ENCODE measurements at places on chromosomes 1 and 21.

GRCh38 chr1:241518476-241519307 is 863 bp downstream of the FH start:
- DNase-seq: no peak

DNA sequence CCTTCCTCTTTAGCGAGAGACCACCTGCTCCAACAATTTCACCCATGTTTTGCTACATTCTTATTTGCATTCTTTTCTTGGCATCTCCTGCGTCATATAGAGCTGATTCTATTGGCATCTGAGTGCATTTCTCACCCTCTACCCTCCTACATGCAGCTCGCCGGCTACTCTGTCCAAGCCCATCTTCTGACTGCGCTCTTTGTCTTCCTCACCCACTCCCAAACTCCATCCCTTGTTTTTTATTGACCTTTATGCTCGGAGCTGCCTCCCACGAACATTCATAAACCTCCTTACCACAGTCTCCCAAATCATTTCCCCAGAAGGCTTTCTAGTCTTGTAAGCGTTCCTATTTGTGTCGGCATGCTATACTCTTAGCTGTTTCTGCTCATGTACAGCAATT is 33.6 kb upstream of the FMN2 start:
- DNase-seq: no peak

DNA sequence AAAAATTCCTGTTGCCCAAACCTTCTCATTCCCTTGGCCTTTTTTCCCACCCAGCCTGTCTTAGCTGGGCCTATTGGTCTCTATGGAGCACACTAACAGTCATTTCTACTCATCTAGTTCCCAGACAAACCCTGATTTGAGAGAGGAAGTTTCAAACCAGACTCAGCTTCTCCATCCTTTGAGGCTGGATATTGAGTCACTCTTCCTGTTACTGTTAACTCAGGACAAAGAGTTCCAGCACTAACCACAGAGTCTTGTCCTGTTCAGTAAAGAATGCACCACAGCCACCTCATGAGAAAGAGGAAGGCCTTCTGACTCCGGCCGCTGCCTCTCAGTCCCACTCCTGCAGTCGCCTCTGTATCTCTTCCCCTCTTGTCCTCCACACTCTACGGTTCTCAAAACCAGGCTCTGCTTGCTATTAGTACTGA is 137.8 kb downstream of the PTPRC start:
- DNase-seq: no peak

- no peak for DNase-seq
These were observed 235.4 kb downstream of the PTPRU start for GRCh38 chr1:29471487-29472313.

GRCh38 chr1:9247894-9248293 is 13.3 kb downstream of the H6PD start:
- DNase-seq: no peak

GRCh38 chr21:42463861-42464515 is 32.0 kb downstream of the RSPH1 start:
- no peak for DNase-seq

DNA sequence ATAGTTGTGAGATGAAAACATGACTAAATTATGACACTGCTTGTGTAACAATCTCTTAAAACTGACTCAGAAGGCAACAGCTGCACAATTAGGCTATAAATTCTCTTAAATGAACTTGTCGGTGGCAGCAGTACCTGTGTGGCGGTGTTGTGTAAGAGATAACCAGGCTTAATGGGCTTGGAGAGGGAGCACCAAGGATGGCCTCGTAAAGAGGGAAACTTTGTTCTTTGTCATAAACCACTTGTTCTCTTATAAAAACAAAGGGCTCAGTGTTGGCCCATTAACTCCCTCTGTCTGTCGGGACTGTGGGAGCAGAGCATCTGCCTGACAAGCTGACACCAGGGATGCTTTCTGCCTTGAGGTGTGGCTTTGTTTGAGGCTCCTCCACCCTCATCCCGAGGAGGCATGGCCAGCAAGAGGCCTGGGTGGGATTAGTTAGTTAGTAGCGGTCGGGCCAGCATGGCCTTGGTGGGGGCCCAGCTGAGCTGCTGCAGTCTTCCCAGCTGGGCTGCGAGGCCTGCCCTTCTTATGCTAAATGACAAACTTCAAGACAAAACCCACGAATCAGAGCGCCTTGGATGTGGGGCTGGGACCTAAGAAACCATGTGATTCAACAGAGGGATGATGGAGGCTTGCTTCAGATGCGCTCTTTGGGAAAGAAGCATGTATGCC is 171.4 kb downstream of the CAMTA1 start:
- no peak for DNase-seq

DNA sequence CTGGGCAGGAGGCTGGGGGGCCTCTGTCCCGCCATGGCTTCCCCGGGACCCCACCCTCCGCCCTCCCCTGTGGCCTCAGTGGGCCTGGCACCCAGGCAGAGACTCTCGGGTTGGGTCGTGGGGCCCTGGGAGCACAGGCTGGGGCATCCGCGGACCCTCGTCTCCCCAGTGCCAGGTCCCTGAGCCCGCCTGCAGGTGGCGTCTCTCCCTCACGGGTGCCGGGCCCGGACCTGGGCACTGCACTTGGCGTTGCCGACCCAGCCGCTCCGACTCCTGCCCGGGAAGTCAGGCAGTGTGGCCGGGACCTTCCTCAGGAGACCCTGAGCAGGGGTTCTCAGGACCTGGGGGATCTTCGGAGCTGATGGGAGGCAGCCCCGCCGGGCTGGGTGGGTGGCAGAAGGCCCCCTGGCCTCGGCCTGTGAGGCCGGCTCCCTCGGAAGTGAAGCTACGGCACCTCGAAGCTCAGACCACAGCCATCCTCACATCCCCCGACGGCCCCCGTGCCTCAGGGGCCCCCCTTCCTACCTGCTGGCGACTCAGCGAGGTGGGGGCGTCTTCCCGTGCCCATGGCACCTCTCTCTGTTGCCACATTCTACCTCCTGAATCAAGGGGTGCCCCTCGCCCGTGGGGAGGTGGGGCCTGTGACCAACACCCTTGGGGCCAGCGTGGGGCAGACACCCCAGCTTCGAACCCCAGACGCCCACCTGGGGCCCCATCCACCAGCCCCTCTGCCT is 6.4 kb upstream of the C1orf159 start:
- no peak for DNase-seq

DNA sequence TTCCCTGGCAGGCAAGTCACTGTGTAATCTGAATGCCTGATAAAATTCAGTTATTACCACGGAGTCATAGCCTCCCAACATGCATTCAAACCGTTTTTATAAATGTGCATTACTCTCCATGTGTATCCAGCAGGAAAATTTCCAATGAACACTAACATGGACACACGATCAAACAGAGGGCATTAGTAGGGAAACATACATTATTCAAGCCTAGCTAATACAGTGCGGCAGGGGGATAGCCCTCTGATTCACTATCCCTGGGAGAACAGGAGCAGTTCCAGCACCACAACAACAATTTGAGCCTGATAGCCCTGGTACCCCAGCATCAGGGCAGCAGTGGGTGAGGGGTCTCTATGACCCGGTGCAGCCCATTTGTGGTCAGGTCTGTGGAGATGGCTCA is 35.8 kb upstream of the HMGB4 start:
- DNase-seq: no peak

GRCh38 chr1:23543707-23544443 is 12.8 kb upstream of the E2F2 start:
- DNase-seq: no peak

GRCh38 chr1:174445817-174446216 is 1.9 kb upstream of the GPR52 start:
- DNase-seq: no peak

- DNase-seq: no peak
These were observed 9.6 kb downstream of the PM20D1 start for GRCh38 chr1:205840146-205840923.

GRCh38 chr1:240772131-240772530 is 160.2 kb upstream of the GREM2 start:
- no peak for DNase-seq

DNA sequence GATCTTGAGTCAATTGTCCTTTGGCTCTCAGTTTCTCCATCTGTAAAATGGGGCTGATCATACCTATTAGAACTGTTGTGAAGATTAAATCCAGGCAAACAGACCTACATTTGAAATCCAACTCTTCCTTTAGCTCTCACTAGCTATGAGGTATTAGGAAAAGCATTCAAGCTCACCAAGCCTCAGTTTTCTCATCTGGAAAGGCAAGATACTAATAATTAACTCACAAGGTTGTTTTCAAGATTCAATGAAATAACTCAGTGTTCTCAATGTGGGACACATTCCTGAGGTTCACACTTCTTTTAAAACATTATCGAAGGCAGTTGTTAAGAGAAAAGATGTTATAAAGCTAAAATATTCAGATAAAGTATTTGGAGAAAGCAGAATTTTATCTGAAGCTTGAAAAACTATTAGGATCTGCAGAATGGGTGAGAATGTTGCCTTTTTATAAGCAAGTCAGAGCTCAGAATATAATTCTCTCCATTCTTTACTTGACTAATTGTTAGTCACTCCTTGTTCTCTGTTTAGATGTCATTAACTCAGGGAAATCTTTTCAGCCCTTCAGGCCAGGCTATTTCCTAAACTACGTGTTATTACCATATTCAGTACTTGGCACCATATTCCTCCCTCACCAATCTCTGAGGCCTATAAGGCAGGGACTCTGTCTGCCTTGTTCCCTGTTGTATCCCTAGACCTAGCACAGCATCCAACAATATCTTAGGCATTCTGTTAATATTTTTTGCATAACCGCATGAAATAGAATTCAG is 72.0 kb upstream of the VAV3 start:
- no peak for DNase-seq

GRCh38 chr1:21955058-21955457 is 17.9 kb upstream of the HSPG2 start:
- no peak for DNase-seq

GRCh38 chr1:160910170-160910750 is 25.3 kb upstream of the ITLN1 start:
- no peak for DNase-seq

- DNase-seq: no peak
These were observed 296.1 kb downstream of the PDE4B start for GRCh38 chr1:66088787-66089186.

DNA sequence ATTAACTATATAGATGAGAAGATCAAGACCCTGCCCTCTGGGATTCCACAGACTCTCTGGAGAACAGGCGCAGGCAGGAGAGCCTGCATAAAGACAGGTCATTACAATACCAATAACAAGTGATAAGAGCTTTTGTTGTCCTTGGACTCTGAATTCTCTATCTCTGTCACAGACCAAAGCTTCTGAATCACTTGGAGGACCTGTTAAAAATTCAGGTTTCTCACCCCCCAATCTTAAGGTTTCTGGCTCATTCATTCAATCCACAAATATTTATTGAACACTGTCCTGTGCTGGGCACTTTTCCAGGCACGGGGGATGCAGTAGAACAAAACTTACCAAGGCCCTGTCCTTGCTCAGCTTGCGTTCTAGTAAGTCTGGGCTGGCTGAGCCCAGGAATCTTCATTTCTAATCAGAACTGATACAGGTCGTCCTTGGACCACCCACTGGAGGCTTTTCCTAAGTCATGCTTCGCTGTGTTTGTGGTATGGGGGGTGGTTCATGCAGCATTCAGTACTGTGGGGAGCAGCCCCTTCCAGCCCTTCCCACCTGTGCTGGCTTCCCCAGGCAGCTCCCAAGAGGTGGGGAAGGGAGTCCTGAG is 1.4 kb downstream of the EFNA4 start:
- no peak for DNase-seq

DNA sequence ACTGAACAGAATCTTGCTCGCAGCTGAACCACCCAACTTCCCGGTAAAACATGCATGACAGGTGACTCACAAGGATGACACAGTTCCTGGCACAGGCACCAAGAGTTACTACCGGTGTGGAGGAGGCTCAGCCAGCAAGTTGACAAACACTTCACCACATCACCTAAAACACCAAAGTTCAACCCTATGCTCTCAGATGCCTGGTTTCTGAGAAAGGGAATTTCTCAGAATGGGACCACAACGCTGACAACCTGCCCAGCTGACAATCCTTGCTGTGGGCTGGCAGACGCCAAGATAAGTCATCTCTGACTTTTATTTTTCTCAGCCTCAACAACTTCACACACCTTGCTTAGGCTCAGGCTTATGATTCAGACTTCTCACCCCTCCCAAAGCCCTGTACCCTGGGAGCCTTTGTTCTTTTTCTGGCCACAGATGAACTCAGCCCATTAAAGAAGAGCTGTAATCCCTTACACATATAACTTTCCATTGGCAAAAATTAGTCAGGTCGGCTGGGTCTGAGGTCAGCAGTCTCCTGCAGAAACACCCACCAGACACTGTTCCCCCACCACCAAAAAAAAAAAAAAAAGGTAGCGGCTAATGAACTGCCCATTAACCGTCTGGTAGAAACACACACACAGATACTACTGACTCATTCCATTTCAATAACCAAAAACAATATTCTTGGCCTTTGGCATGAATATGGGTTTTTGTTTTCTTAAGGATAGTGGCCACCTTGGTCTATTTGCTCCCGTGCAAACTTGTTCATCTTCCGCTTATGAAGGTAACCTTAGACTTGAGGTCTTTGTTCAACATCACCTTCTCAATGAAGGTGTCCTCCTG is 10.8 kb upstream of the TIAM1 start:
- DNase-seq: no peak

DNA sequence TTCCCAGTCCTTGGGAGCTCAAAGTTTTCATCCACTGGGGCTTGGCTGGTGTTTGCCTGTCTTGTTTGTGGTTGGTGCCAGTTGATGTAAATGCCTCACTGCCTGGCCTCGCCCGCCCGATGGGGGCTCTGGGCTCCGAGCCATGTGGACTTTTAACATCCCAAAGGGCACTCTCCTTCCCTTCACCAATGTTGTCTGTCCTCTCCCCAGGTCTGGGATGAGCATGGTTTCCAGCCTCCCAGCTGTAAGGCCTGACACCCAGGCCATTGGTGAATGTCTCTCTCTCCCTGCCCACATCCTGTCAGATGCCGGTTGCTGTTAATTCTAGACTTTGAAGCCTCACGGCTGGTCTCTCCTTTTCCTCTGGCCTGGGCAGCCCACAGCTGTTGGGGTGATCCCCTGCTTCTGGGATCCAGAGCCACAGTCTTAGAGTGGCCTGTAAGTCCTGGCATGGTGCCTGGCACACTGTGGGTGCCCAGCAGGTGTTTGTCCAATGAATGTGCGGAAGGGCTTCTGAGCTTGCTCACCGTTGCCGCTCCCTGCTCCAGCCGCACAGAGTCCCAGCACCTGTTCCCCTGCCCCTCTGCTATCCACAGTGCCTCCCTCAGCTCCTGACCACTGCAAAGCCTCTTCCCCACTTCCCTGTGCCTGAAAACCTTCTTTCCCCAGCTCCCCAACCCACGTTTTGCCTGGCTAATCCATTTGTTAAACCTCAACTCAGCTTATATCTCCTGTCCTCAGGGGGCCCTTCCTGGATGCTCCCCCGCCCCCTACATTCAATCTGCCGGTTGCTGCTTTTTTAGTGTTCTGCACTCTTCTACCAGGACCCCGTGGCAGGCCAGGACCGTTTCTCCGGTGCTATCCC is 3.3 kb upstream of the C1orf174 start:
- no peak for DNase-seq
